Omental fat pad (tissue), 4 donors: ENCODE measurements at places on chromosomes 12 and 14. TPM values are rescaled to one million over a fixed set of nuclear protein-coding genes. Genes with fewer than 3 reads are reported as not detected.

Gene LETMD1
- total RNA-seq, result 59.6 TPM

- no peak for DNase-seq
Observed at GRCh38 chr12:71220260-71220659, 62.5 kb upstream of the TSPAN8 start.

- peak; percentile 82 for DNase-seq
Observed at GRCh38 chr14:39102969-39103957, at the start of gene SEC23A. TSS of gene SEC23A (minus strand) at chr14:39103235. CDS start at chr14:39096118, 7,117 bp downstream.

DNA sequence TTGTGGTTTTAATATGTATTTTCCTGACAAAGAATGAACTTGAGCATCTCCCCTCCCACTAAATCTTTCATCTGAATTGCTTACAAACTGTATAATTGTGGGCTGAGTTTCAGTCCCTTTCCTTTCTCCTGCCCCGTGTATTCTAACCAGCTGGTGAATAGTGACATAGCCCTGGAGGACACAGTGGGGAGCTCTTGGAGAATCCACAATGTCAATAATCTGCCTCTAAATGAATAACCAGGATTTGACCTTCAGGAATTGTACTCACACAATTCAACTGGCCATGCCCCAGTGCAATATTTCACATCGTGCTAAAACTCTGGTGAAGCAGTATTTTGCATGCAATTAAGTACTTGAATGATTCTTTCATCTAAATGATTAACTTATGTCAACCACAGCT lies 177.2 kb downstream of the C12orf42 start:
- DNase-seq, result no peak

DNA sequence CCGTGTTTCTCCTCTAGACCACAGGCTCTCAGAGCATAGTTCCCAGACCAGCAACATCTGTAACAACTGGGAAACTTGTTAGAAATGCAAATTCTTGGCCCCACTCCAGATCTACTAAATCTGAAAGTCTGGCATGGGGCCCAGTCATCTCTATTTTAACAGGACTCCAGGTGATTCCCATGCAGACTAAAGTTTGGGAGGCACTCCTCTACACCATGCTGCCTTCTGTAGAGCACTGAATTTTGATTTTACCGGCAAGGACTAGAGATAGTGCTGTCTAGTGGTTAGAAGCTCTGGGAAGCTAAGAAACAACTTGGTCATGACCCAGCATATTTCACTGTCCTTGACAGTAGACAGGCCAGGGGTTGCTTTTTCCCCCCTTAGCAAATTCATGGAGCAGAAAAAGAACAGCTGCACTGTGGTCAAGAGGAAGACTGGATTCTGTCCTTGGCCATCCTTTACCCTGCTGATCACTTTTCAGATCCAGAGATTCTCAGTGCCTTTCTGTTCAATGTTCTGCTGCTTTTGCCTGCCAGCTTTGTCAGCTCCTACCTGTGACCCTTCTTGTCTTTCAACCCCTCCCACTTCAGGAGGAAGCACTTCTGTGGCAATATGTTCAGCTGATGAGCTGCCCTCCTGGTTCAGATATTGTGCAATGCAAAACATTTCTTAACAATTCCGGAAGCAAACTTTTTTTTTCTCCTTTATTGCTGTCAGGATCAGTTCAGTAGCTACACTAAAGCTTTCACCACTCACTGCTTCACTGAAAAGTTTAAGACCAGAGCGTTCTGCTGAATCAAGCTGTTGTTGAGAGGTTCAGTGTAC lies 133.8 kb upstream of the NUDT4 start:
- DNase-seq, result no peak

DNA sequence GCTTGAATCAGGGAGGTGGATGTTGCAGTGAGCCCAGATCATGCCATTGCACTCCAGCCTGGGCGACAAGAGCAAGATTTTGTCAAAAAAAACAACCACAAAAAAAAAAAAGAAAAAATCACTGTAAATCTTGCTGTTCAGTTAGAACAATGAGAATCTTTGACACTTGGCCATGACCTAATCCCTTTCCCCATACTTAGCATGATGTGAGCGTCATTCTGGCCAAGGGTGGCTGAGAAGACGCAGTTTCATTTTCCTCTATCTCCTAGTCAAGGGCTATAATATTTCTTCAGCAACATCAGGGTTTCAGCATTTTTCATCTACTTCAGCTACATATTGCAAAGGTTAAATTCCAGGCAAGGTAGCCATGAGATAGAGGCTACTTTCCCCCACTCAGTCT lies 599.4 kb upstream of the MDGA2 start:
- no peak for DNase-seq

DNA sequence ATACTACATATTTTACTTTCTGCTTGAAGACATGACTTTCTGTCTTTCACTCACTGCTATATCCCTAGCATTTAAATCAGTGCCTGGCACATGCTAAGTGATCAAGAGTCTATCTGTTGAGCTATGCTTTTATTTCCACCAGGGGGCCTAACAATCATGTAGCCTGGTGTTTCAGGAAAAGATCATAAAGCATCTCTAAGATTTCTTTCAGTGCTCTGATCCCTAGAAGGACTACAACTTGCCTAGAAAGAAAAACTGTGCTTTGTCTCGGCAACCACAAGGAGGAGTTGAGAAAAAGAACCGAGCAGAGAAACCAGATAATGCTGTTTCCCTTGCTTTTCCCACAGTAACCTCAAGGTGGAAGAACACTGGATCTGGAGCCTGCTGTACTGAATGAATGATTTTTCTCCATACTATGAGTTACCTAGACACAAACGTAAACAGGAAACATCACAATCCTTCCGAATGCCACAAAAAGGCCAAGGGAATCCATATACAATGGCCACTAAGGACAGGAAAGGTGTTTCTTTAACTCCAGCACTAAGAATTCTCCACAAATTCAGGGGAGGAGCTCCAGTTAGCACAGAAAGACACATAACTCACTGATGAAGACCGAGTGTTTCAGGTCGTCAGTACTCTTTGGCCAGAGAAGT lies 1.2 kb downstream of the CRY1 start:
- no peak for DNase-seq

Gene P2RX7
- 8.6 TPM for total RNA-seq

DNA sequence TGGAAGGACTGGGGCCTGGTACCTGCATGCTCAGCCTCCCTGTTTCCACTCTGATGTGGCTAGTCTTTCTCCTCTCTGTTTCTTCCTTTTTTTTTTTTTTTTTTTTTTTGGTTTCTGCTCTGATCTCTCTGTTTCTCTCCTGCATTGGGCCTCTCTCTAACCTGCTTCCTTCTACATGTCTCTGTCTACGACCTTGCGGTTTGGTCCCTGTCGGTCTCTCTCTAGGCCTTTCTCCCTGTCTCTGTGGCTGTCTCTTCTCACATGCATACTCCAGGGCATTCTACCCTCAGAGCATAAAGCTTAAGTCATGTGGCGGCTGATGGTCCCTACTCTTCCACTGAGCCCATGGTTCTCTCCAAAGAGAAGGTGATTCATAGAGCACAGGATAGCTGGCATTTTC lies 1096.6 kb downstream of the BCL11B start:
- no peak for DNase-seq

- no peak for DNase-seq
Observed at GRCh38 chr12:123106640-123107359, 44.1 kb downstream of the PITPNM2 start.
